ENCODE measurements at places on chromosomes 13 and 19.

GRCh38 chr13:46211116-46211482, 629 bp upstream of the LRRC63 start:
- DNase-seq, result peak; percentile 17

- DNase-seq, result no peak
These were observed 1784.8 kb downstream of the PCDH9 start for GRCh38 chr13:65445340-65445739.

- DNase-seq, result peak; percentile 87
These were observed 460.0 kb downstream of the FOXO1 start for GRCh38 chr13:40206241-40207000.

- DNase-seq, result no peak
These were observed 2.0 kb upstream of the MCOLN1 start for GRCh38 chr19:7520131-7521051.

GRCh38 chr13:48962281-48962680, 13.4 kb upstream of the FNDC3A start:
- no peak for DNase-seq

GRCh38 chr13:79018166-79018565, 359.2 kb upstream of the OBI1 start:
- DNase-seq, result no peak

- no peak for DNase-seq
These were observed 312.8 kb upstream of the PCDH20 start for GRCh38 chr13:61728471-61728870.

- DNase-seq, result no peak
These were observed at the start of gene OSCAR for GRCh38 chr19:54100561-54100960. TSS of gene OSCAR (minus strand) at chr19:54100803. CDS start at chr19:54100792, 11 bp downstream.

GRCh38 chr13:50446611-50447010, 396.9 kb downstream of the DLEU7 start:
- no peak for DNase-seq

- peak; percentile 50 for DNase-seq
These were observed 5.8 kb upstream of the FCGRT start for GRCh38 chr19:49506575-49507105.

GRCh38 chr19:1531587-1531986, 7.7 kb downstream of the PLK5 start:
- DNase-seq, result no peak

- DNase-seq, result no peak
These were observed 8.7 kb downstream of the FIZ1 start for GRCh38 chr19:55590617-55591016.

GRCh38 chr19:39746836-39747529, 9.2 kb upstream of the CLC start:
- DNase-seq, result no peak

DNA sequence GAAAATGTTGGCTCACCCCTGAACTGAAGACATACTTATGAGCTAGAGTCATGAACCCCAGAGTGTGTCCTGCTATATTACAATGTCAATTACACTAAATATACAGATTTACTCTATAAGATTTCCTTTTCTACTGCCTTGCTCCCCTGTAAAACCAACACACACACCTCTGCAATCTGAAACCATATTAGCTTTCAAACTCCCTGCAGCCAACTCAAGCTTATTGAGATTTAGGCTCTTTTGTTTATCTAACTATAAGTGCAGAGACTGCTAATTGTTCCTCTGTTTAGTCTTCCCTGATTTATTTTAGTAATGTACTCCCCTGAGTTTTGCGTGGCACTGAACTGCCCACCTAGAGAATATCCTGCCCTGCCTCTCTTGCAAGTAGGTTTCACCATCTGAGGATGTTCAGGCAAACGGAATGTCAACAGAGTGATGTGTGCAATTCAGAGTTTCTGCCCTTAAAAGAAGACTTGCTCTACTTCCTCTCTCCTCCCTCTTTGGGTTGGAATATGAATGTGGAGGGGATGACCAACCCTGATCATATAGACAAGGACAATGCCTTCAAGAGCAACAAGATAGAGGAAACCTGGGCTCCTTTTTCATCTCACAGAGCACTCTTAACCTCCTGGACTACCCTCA, 22.3 kb downstream of the FAM216B start:
- no peak for DNase-seq

DNA sequence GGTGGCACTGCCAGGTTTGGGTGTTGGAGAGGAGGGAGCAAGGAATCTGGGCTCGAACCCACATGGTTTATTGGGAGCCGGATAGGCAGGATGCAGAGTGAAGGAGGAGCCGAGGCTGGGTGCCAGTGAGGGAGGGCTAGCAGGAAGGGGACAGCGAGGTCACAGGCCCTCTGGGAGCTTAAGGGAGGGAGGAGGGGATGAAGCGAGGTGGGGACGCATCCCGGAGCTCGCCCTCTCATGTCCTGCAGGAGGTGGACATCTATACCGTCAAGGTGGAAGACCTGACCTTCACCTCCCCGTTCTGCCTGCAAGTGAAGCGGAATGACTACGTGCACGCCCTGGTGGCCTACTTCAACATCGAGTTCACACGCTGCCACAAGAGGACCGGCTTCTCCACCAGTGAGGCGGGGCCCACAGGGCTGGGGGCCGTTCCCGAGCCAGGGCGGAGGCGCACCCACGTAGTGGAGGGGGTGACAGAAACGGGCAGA, 3.5 kb upstream of the ADM5 start:
- no peak for DNase-seq

- no peak for DNase-seq
These were observed 248.8 kb upstream of the KLHL1 start for GRCh38 chr13:70357031-70357430.

DNA sequence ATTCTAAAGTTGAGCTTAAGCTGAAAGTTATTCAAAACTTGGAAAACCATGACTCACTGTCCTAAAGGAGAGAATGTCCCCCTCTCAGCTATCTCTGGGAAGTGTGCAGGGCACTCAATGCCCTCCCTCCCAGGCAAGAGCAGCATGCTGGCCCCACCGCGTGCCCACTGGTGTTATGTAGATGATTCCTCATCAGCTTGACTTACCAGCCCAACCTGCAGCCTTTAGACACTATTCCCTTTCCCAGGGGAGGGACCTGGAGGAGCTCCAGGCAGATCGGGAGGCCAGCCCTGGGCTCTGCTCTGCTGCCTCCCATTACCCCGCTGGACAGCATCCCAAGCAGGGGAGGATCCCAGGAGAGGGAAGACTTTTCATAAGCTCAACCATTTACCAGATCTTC, 124.6 kb downstream of the FGF14 start:
- no peak for DNase-seq

GRCh38 chr13:78183732-78184131, 265.1 kb upstream of the EDNRB start:
- DNase-seq, result no peak

DNA sequence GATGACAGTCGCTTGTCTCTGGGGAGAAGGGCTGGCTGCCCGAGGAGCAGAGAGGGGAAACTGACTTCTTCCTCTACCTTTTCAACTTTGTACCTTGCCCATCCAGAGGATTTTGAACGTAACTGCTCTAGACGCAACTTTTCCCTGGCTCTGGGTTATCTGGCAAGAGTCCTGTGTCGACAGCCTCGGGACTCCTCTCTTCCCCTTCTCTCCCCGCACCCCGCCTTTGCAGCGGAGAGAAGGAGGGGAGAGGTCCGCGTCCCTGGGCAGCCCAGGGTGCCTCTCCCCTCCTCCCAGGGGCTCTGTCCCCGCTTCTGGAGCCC, 574 bp downstream of the SH3GL1 start:
- DNase-seq, result no peak

DNA sequence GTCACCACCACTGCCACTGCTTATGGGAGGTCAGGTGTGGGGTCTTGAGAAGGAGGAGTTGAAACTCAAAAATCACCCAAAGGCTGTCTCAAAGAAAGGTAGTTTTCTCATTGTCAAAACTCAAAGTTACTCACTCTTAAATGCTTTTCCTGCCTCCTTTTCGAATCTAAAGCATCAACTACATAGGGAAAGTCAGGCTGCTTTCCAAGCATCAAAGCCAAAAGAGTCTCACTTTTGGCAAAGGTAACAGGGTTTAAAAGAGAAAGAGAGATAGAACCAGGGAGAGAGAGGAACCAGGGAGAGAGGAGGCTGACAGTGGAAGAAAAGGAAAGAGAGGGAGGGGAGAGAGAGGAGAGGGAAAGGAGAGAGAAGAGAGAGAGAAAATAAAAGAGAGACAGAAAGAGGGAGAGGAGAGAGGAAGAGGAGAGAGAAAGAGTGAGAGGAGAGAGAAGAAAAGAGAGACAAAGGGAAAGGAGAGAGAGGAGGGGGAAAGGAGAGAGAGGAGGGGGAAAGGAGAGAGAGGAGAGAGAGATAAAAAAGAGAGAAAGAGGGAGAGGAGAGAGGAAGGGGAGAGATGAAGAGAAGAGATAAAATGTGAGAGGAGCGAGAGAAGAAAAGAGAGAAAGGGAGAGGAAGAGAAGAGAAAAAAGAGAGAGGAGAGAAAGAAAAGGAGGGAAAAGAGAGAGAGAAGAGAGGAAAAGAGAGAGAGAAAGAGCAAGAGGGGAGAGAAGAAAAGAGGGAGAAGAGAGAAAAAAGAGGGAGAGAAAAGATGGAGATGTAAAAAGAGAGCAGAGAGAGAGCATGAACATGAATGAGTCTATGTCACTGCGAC, 262.0 kb upstream of the TSHZ3 start:
- DNase-seq, result no peak

DNA sequence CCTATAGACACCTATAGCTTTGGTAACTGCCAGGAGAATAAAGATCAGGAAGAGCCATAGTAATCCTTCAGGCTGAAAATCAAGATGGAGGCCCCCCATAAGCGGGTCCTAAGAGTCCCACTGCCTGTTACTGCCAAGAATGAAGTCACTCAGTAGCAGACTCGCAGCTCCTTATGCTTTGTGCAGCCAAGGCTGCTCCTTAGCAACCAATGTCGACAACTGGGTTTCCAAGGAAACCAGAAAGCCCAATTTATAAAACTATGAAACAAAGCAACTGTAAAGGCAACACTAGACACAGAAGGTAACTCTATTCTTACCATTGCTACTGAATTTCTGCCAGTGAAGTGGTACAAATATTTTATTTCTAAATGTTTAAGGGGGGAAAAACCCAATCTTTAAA, 56.5 kb downstream of the DCLK1 start:
- DNase-seq, result no peak

- DNase-seq, result no peak
These were observed 16.8 kb downstream of the MBD3L2B start for GRCh38 chr19:7004313-7004931.

GRCh38 chr19:18113827-18114226, 16.2 kb downstream of the MAST3 start:
- no peak for DNase-seq

All from NCI-H1694 treated with DMSO at 0.1 percent for 48 hours (cell line).